CD4-positive, alpha-beta T cell treated with Interleukin-15 for 4 hours (primary cell): ENCODE measurements at places on chromosomes 12 and 14.

DNA sequence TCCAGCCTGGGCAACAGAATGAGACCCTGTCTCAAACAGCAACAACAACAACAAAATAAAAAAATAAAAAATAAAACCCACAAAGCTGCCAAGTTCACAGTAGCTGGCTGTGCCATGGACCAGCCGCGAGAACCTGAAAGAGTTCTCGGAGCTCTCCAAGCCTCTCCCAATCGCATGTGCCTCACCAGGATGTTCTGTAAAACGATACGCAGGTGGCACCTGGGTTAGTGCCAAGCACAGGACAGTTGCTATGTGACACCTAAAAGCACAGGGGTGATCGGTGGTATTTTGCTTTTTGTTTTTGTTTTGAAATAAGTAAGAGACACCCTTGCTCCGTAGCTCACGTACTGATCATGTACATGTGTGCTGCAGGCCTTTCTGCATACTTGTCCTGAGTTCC is 52.4 kb downstream of the RFLNA start:
- no peak for DNase-seq

GRCh38 chr12:98903875-98904274 is 258.8 kb downstream of the APAF1 start:
- DNase-seq: no peak

GRCh38 chr12:51897181-51897580 is 9.3 kb downstream of the ANKRD33 start:
- no peak for DNase-seq

GRCh38 chr12:90173499-90174197 is 465.0 kb upstream of the ATP2B1 start:
- no peak for DNase-seq

DNA sequence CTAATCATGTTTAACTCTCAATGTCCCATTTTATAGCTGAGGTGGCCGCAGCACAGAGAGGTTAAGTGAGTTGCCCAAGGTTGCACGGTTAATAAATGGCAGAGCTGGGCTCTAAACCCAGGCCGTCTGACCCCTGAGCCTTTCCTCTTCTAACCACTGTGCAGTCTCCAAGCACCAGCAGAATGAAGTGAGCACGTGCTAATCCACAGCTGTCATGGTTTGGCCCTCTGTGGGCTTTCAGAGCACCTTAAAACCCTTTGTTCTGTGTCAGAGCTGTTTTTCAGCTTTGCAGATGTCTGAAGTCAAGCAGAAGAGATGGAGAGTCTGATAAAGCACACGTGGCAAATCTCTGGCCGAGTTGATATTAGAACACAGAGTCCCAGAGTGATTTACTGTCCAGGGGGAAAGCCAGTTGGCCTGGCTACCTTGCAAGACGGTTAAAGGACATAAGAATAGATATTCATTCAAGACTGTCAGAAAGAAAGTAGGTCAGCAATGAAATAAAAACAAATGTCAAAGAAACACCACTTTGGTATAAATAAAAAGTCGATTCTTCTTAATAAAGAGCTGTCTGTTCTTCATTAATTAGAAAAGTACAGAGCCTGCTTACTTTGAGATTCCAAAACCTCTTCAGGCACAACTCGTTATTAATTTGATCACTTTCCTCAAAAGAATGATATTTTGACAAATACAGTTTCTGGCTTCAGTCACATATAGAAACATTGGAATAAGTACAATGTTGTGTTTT is 107.3 kb downstream of the CRADD start:
- peak; percentile 17 for DNase-seq

GRCh38 chr14:105456736-105457617 is 17.6 kb upstream of the CRIP2 start:
- no peak for DNase-seq

- no peak for DNase-seq
These were observed 12.3 kb downstream of the PRPF40B start for GRCh38 chr12:49635656-49636055.

- no peak for DNase-seq
These were observed 81.2 kb downstream of the CFAP54 start for GRCh38 chr12:96570579-96570978.

DNA sequence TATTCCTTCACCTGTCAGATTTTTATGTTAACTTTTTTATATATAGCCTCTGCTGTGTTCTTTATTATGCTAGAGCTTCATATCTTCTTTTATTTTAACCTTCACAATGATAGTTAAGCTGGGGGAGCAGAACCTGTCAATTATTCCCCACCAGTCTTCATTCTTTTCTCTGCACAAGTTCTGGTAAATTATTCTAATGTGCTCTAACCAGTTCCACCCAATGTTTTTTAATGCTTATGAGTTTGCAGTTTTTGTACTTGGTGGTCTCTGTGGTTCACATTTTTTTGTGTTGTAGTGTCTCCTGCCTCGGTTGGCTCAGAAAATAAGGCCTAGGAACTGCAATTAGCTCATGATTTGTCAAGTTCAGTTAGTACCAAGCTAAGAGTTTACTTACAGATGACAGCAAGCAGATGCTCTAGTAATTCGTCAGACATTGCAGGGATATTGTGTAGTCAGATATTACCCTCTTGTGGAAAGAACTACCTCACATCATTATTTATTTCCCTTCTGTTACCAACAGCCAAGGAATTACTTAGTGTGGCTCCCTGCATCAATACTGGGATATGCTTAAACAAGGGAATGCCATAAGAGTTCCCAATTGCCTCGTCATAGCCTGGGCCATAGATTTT is 14.5 kb downstream of the DYRK2 start:
- no peak for DNase-seq
